Stromal cell of bone marrow (primary cell): ENCODE measurements at places on chromosomes 11 and 22.

GRCh38 chr22:43438666-43439347 is 27.0 kb downstream of the MPPED1 start:
- DNase-seq: no peak

- no peak for DNase-seq
Measured at GRCh38 chr22:19674129-19674928, 40.0 kb upstream of the SEPTIN5 start.

DNA sequence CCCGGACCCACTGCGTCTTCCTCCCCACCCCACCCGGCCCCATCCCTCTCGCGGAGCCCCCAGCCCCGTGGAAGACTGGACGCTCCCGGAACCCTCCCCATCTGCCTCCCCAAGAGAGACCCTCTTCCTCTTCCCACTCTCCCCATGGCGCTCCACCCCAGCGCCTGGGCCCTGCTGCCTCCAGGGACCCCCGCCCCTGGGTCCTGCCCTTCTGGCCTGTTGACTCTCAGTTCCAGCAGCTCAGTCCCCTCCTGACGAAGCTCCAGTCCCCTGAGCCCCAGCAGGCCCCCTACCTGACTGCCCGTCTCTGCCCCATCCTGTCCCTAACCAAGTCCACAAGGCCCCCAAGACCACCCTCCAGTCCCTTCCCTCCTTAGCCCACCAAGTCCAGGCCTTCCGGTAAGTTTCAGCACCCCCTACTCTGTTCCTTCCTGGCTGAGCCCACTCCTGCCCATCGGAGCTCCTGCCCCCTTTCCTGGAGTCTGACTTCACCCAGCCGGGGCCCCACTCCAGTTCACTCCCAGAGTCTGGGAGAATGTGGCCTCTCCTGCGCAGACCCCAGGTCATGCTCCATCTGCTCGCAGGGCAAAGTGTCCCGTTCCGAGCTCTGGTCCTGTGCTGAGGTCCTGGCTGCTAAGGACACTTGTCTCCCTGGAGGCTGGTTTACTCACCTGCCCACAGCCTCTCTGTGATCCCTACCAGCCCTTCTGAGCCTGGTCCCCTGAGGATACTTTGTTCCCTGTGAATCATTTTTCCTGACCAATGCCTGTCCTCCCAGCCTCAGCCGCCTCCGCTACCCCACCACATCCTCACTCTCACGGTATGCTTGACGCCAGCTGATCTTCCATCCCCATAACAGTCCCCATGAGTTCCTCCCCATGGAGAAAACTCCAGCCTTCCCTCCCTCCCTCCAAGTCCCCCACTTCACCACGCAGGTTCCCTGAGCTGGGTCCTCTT is 722 bp downstream of the IFITM10 start:
- peak; percentile 96 for DNase-seq

- peak; percentile 30 for DNase-seq
Measured at GRCh38 chr11:132187814-132188213, 817.4 kb downstream of the NTM start.

DNA sequence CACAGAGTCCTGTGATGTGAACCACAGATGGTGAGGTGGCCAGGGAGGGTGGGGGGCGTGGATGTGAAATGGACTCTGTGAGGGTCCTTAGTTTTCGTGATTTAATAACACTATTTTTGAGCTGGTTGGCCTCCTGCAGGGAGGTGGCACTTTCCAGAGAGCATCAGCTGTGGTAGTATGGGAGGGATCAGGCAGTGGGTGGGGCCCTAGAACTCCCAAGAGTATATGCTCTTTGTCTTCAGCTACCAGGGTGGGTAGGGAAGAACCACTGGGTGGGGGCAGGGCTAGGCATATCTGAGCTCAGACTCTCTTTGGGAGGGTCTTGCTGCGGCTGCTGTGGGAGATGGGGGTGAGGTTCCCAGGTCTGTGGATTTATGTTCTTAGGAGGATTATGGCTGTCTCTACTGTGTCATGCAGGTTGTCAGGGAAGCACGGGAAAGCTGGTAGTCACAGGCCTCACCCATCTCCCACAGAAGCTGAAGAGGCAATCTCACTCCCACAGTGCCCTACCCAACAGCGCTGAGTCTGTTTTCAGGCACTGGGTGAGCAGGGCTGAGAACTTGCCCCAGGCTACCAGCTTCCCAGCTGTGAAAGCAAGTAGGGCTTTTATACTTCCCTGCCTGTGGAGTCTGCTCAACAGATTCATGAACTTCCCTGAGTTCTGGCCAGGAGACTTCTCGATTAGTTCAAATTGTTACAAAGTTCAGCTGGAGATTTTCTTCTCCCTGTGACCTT is 47.9 kb upstream of the SNX19 start:
- no peak for DNase-seq

DNA sequence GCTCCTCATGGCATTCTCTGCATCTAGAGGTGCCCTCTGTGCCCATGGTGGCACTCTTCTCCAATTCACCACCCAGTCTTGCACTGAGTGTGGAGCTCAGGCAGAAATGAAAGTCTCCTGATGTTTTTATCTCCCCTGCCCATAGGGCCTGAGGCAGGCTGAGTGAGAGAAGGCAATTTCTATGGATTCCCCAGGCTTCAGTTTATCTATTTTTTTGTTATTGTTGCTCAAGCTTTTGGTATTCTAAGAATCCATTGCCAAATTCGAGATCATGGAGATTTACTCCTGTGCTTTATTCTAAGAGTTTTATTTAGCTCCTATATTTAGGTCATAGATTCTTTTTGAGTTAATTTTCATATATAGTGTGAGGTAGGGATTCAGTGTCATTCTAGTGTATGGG is 40.7 kb downstream of the TSPAN18 start:
- no peak for DNase-seq

GRCh38 chr11:77379253-77379652 is 77.8 kb upstream of the GDPD4 start:
- DNase-seq: no peak

GRCh38 chr22:24335496-24335895 is 64.9 kb downstream of the SPECC1L start:
- no peak for DNase-seq

- no peak for DNase-seq
Measured at GRCh38 chr11:1082346-1082727, 7.7 kb downstream of the MUC2 start.

- peak; percentile 61 for DNase-seq
Measured at GRCh38 chr11:12540913-12541582, 133.2 kb upstream of the TEAD1 start.

DNA sequence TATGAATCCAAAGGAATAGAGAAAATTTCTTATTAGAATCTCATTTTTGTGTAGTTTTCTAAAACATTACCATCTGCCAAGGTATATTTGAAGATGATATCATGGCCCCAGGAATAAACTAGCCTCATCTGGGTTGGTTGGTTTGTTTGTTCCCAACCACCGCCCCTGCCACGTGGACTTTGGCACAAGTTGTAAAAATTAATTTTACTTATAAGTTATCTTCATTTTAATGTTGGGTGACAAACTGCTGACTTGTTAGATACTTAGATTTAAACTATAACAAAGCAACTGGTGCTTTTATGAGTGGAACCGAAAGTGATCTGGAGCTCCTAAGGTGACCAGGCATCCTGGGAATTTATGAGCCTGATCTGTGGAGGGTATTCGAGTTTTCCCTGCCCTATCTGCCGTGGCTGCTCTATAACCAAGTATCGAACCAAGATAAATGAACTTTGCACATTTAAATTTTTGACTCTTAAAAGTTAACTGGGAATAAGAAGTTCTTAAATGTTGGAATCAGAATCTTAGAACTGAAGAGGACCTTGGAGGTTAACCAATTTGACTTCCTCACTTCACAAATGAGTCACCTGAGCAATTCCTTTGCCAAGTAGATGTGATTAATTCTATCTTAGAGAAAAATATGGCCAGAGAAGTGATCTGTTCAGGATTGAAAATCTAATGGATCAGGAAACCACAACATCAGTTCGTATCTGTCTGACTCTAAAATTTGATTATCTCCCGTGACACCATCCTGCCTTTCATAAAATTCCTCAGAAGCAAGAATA is 129.1 kb upstream of the ARHGAP42 start:
- peak; percentile 50 for DNase-seq

DNA sequence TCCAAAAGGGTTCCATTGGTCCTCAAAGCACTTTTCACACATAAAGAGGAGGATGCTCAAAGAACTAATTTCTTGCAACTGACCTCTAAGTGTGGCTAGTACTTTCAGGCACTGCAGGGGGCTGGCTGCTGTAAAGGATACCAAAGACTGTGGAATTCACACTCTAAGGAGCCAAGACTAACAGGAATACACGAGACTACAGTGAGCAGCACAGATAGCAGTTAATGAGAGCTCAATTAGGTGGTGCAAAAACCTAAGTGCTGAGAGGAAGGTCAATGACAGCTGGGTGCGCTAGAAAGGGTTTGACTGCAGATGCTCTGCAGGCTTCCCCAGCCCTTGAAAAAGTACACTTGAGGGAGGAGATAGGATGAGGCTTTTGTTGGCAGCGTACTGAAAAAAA is 124.3 kb upstream of the NTM start:
- DNase-seq: no peak

GRCh38 chr22:44975427-44976262 is 34.2 kb downstream of the PHF21B start:
- peak; percentile 65 for DNase-seq

DNA sequence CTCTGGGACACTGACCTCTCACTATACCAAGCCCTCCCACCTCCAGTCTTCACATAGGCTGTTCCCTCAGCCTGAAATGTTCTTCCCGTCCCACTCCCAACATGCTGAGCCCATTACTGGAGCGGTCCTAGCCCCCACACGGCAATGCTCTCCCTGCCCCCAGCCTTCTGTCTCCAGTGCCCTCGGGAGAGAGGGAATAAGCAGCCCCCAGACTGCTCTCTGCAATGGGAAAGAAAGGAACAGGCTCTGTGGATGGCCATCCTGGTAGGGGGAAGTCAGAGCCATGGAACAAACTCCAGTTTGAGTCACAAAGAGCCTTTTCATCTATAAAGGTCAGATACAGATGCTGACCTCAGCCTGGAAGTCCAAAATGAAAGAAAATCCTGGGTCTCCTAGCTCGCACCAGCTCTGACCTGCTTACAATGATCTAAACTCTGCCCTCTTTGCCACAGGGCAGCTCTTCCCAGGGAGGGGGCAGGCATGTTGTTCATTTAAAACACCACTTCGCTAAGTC is 62.6 kb downstream of the FLRT1 start:
- DNase-seq: no peak

DNA sequence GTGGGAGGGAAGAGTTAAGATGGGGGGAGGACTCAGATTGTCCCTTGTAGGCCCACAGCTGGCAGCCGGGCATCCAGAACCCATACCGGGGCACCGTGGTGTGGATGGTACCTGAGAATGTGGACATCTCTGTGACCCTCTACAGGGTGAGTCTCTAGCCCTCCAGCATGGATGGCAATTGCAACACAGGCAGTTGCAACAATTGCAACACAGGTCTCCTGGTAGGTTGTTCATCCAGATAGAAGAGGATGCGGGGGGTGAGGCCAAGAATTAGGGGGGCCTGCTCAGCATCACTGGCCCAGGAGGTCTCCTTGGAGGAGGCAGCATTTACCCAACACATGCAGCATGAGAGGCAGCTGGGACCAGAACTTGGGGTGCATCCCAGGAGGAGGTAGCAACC is 3.4 kb downstream of the EHBP1L1 start:
- DNase-seq: no peak

DNA sequence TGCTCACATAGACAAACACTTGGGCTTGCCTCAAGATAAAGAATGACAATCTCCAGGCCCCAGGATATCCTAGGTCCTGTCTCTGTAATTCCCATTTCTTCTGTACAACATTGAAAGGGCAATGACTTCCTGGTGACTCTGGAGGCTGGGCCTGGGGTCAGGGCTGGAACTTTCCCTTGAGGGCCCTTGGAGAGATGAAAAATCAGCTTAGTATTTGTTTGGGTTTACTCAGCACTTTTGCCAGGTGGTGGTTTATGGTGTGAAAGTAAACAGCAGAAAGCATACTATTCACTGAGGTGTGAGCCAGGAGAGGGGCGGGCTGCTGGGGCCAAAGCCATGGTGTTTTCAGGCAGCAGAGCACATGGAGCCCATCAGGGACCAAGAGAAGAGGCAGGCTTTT is 214.7 kb upstream of the NARS2 start:
- DNase-seq: no peak
